ENCODE measurements at places on chromosomes 5 and 9. TPM values are rescaled to one million over a fixed set of nuclear protein-coding genes. Genes with fewer than 3 reads are reported as not detected.

GRCh38 chr9:81814794-81815464, 113.3 kb upstream of the SPATA31D4 start:
- no peak for DNase-seq

Gene ENC1
- 11.9 TPM for total RNA-seq

DNA sequence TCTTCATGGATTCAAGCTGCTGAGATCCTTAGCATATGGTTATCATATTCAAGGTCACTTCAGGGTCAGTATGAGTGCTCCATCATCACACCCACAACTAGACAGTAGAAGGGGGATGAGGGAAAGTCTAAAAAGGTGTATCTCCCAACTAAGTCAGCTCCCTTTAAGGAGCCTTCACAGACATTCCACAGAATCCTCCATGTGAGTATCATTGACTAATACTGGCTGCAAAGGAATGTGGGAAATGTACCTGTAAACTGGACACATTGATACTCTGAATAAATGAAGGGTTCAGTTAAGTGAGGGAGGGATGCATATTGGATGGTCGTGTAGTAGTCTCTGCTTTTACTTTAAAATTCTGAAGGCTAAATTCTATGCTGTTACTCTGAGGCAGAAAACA, 330.7 kb downstream of the LRRC70 start:
- no peak for DNase-seq

DNA sequence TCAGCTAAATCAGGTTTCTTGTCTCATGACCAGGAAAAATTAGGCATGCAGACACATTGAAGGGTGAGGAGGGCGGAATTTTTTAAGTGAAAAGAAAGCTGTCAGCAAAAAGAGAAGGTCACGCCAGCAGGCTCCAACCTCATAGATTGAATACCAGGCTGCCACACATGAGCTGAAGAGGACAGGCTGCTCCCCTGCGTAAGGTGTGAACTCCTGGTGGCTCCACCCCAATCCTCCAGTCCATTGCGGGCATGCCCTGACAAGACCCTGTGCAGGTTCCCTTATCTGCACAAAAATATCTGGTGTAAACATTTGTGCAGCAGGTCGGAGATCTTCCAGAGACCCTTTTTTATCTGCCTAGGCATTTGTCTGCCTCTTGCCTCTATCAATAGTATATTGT, 22.9 kb upstream of the TEX10 start:
- no peak for DNase-seq

DNA sequence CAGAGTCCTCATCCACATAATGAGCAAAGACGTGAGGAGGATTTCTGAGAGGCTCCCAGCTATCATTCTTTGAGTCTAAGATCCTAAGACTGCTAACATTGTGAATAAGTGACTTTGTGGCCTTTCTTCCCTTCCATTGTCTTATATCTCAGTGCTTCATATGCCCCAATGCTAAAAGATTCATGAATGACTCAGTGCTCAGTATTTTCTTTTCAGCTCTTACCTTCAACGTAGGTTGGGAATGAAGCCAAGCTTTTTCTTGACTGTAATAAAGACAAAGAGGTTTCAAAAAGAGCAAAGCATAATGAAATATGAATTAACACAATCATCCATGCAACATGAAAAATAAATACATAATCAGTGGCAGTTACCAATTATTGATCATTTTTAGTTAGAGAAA, 146.4 kb downstream of the ENTREP1 start:
- no peak for DNase-seq

Gene TLR4
- total RNA-seq, result 62.8 TPM

DNA sequence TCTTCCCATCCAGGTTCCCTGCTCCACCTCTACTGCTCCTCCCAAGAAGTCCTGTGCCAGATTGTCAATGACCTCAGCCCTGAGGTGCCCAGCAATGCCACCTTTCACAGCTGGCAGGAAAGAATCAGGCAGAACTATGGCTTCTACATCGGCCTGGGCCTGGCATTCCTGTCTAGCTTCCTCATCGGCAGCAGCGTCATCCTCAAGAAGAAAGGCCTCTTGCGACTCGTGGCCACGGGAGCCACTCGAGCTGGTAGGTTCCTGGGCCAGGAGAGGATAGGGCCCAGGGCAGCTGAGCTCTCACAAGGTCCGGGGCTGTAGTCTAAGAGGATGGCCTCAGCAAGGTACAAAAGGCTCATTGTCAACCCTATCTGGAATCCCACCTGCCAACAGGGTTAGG, 3.1 kb downstream of the NIPAL4 start:
- peak; percentile 59 for DNase-seq

DNA sequence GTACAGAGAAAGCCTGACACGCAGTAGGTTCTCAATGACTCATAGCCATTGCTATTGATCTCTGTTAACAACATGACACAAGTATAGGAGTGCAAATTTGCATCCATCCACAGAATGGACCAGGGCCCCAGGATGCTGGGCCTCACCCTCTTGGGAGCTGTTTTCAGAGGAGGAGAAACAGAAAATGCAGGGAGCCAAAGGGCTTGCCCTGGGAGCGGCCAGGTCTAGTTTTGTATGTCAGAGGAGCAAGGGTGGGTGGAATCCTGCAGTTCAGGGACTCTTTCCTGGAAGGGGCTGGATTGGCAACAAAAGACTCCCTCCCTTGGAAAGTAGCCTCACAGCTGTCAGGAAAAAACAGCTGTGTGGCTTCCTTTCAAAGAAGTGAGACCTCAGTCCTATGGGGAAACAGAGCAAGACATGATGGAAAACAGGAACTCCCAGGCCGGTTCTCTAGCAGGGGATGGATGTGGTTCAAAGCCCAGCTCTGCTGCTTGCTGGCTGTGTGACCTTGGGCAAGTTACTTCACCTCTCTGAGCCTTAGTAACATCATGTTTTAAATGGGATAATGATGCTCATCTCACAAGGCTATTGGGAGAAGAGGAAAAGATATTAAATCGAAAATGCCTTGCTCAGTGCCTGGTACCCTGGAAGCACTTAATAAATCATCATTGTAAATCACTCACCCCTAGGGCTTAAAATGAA, 50.5 kb upstream of the SH3PXD2B start:
- peak; percentile 83 for DNase-seq

DNA sequence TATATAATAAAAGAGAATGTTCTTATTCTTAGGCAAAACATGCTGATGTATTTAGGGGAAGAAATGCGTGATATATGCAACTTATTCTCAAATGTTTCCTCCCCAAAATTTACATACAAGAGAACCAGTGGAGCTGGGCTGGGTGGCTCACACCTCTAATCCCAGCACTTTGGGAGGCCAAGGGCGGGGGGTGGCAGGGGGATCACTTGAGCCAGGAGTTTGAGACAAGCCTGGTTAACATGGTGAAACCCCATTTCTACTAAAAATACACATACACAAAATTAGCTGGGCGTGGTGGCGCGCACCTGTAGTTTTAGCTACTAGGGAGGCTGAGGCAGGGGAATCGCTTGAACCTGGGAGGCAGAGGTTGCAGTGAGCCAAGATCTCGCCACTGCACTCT, 27.5 kb upstream of the UBTD2 start:
- DNase-seq, result no peak

Gene ARL14EPL
- total RNA-seq, result not detected

- DNase-seq, result no peak
Observed at GRCh38 chr9:22508790-22509189, 62.2 kb downstream of the DMRTA1 start.

- no peak for DNase-seq
Observed at GRCh38 chr9:105444130-105444529, 3.7 kb upstream of the FSD1L start.

Gene RLN2
- total RNA-seq, result not detected

Gene CREBRF
- total RNA-seq, result 18.4 TPM

GRCh38 chr5:153907170-153907775, 131.4 kb downstream of the FAM114A2 start:
- DNase-seq, result no peak

Gene TGFBI
- total RNA-seq, result 254 TPM

Gene CCNB1
- 4.9 TPM for total RNA-seq

- DNase-seq, result no peak
Observed at GRCh38 chr5:149188383-149188782, 47.1 kb downstream of the ABLIM3 start.

Gene GABRA1
- not detected for total RNA-seq

Gene TMOD1
- 5.8 TPM for total RNA-seq

DNA sequence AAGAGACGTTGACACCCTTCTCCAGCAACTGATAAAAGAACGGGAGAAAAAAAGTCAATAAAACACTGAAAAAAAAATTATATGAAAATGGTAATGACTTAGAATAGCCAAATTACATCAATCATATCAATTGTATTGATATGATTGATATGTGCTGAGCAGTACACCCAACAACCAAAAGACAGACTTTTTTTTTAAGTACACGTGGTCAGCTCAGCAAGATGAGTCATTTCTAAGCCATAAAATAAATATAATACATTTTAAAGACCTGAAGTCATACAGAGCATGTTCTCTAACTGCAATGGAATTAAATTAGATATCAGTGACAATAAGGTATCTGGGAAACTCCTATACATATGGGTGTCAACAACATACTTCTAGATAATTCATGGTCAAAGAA, 30.9 kb upstream of the OLFM1 start:
- no peak for DNase-seq

DNA sequence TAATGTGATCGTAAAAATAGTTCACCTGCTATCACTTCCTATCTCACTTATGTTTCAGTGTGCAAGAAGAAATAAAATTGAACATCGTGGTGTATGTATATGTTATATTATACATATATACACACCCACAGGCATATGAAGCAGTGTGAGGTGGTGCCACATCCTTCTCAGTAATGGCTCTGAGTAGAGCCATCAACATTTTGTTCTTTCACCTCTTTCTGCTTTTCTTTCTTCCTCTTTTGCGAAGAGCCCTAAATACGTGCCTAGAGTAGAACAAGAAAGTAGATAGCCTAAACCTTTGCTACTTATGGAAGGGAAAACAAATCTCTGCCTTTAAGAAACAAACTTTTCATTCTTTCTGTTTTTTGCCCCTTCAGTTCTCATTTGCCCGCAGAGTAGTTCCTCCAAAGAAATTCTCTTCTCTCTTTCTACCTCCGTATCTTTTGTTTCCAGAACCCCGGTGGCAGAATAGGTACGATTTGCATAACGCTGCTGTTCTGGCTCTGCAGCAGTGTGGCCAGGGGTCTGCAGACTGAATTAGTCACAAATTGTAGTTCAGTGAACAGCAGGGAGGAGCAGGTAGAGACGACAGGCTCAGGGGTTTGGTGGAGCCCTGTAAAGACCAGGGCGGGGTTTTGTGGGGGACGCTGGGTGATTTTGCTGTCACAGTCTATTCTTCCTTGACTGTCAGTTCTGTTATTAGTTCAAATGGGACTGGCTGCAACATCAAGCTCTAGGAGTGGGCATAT, 40.5 kb upstream of the PJA2 start:
- no peak for DNase-seq

GRCh38 chr5:98570010-98570409, 203.5 kb upstream of the RGMB start:
- DNase-seq, result no peak

- DNase-seq, result peak; percentile 6
Observed at GRCh38 chr5:14720236-14720923, 55.9 kb downstream of the OTULIN start.

- DNase-seq, result no peak
Observed at GRCh38 chr5:138459311-138459933, 5.9 kb upstream of the EGR1 start.

Gene CCNJL
- total RNA-seq, result 0.80 TPM

- DNase-seq, result no peak
Observed at GRCh38 chr5:54304040-54304439, 6.3 kb downstream of the ARL15 start.

DNA sequence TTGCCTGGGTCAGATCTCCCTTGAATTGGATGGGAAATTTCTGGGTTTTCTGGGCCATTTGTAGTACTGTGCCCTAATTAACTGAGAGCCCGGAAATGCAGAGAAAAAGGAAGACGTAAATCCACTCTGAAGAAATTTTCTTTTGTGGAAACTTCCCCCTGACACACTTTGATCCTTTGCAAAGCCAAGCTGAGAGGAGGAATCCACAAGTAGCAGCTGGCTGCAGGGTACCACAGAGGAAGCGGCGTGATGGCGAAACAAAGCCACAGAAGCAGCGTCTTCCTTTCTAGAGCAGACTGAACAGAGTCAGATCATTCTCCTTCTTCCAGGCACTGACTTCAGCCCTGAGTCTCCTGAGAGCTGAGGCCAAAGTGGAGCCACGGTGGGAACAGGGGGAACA, 47.1 kb upstream of the ZNF354A start:
- no peak for DNase-seq

Gene NCS1
- 11.9 TPM for total RNA-seq

GRCh38 chr9:121608168-121608853, 43.1 kb upstream of the DAB2IP start:
- no peak for DNase-seq

DNA sequence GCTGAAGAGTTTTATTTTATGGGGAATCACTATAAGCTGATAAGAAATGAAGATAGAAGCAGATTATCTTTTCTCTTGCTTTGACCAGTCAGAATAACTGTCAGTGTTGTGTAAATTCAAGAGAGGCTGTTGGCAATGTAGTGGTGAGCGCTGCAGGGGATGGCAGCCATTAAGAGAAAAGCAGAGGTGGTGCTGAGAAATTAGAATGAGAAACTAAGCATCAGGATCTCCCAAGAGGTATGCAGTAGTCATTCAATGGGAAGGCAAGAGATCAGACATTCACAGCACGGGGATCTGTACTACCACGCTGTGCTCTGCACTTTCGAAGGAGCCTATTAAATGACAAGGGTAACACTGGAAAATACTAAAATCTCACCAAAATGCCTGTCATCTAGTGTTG, 768.5 kb upstream of the ACO1 start:
- DNase-seq, result no peak

Gene FBP1
- total RNA-seq, result 14.5 TPM

Gene PKD2L2
- total RNA-seq, result not detected

DNA sequence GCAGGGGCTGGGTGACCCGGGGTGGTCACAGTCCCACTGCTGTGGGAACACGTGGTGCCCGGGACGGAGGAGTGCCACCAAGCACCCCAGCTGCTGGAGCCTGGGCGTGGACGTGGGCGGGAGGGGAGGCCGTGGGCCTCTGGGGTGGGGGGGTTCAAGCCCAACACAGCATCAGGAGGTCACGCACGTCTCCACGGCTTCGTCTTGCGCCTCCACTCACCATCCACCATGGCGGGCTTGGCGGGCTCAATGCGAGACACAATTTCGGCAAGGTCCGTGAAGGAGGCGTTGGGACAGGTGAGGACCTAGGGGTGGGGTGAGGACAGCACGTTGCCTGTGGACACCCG, 2.2 kb upstream of the NSMF start:
- DNase-seq, result no peak

GRCh38 chr5:968881-969280, 39.7 kb upstream of the NKD2 start:
- no peak for DNase-seq

GRCh38 chr9:2271426-2271825, 256.3 kb downstream of the SMARCA2 start:
- DNase-seq, result no peak

GRCh38 chr9:137171149-137171900, 531 bp downstream of the TMEM210 start:
- DNase-seq, result no peak

Gene ZNF622
- 26.6 TPM for total RNA-seq

DNA sequence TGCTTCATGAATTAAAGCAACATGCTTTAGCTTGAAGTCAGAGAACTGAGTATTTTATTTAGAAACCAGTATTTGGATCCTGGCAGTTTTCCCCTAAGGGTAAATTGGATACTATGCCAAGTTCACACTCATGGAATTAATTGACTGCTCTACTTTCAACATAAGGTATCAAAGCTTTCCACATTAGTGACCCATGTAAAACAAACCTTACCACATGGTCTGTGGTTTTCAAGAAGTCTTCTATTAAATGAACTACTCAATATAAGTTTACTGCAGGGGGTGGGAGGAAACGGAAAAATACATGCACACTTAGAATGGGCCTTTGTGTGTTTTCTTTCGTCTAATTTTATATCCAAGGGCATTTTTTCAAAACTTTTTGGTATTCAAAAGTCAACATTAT, 232.0 kb upstream of the FBXL7 start:
- no peak for DNase-seq

Gene RAD50
- 44.2 TPM for total RNA-seq

Data from mesenteric fat pad (tissue), 1 donor.